ENCODE measurements at places on chromosomes 7 and 10.

GRCh38 chr10:133537546-133538545, 10.7 kb downstream of the CYP2E1 start:
- no peak for DNase-seq

GRCh38 chr10:132393695-132394181, 3.3 kb upstream of the PWWP2B start:
- no peak for DNase-seq

GRCh38 chr7:84446991-84447480, 252.4 kb upstream of the SEMA3A start:
- DNase-seq = no peak

DNA sequence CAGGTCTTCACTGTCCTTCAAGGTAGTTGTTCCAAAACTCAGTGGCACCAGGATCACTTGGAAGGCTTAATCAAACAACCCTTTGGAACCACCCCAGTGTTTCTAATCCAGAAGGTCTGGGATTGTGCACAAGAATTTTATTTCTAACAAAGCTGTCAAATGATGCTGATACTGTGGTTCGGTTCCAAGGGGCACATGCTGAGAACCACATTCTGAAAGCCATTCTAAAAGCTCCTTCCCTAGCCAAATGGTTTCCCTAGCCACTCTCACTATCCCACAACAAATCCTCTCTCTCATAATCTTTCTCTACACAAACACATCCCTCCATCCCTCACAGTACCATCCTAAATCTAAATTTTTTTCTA, 52.1 kb downstream of the MACC1 start:
- DNase-seq = no peak

DNA sequence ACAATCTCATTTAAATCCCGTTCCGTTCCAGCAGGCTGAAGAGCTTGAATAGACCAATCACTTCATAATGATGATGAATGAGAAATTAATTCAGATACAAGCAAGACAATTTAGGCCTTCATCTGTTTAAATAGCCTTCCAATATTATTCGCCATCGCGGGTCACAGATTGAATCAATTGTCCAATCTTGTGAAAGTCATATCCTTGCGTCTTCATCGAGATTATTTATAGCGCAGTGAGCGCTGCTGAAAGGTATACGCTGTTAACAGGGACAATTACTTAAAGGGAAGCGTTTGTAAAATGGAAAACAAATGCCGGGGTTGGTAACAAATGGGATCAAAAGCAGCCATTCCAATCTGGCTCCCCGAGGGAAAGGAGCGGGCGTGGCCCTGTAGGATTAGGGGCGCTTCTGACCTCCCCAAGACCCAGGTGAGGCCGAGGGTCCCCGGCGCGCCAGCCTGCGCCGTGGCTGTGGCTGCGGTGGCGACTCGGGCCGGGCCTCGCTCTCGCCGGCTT, 8.6 kb downstream of the EVX1 start:
- no peak for DNase-seq

GRCh38 chr10:91787810-91788209, 10.4 kb upstream of the TNKS2 start:
- no peak for DNase-seq

DNA sequence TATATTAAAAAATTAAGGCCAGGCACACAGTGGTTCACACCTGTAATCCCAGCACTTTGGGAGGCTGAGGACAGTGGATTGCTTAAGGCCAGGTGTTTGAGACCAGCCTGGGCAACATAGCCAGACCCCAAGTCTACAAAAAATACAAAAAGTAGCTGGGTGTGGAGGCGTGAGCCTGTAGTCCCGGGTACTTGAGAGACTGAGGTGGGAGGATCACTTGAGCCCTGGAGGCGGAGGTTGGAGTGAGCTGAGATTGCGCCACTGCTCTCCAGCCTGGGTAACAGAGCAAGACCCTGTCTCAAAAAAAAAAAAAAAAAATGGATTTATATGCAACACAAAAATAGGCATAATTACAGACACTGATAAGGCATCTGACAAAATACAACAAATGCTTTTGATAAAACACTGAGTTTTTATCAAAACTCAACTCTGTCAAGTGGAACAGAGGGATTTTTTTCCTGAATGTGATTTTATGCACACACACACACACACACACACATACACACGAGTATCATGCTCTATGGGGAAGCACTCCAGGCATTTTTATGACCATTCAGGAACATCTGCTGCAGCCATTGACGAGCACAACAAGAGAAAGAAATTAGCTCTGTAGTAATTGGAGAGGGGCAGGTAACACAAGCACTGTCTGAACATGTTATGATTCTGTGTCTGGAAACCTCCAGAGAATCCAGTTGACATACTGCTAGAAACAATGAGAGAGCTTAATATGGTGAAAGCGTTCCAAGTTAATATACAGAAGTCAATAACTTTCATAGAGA, 193.1 kb downstream of the WDR37 start:
- no peak for DNase-seq

GRCh38 chr7:8809320-8809719, 375.9 kb downstream of the NXPH1 start:
- no peak for DNase-seq

Data from fibroblast of the conjunctiva (primary cell).